ACHN (cell line): ENCODE measurements at places on chromosomes 1 and 21.

- no peak for DNase-seq
Measured at GRCh38 chr1:226690460-226690982, 48.6 kb downstream of the ITPKB start.

GRCh38 chr21:44337449-44337848 lies 1.7 kb downstream of the CFAP410 start:
- no peak for DNase-seq

GRCh38 chr1:42999308-42999707 lies 40.6 kb upstream of the SLC2A1 start:
- no peak for DNase-seq

GRCh38 chr1:225744745-225745144 lies 32.9 kb upstream of the SRP9 start:
- DNase-seq, result no peak

DNA sequence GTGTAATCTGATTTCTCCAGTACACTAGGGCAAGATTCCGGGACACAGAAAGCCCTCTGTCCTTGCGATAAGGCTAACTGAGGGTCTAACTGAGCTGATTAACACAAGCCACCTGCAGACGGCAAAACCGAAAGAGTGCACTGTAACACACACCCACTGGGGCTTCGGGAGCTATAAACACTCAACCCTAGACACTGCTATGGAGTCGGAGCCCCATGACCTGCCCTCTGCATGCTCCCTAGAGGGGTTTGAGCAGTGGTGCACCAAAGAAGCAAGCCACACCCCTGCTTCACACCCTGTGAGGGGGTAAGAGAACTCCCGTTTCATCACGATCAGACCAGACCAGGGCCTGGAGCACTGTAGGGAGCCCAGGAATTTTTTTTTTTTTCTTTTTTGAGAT lies 72.4 kb downstream of the DMRTA2 start:
- DNase-seq, result no peak

- DNase-seq, result no peak
Measured at GRCh38 chr1:76179219-76179698, 104.7 kb downstream of the ST6GALNAC3 start.

DNA sequence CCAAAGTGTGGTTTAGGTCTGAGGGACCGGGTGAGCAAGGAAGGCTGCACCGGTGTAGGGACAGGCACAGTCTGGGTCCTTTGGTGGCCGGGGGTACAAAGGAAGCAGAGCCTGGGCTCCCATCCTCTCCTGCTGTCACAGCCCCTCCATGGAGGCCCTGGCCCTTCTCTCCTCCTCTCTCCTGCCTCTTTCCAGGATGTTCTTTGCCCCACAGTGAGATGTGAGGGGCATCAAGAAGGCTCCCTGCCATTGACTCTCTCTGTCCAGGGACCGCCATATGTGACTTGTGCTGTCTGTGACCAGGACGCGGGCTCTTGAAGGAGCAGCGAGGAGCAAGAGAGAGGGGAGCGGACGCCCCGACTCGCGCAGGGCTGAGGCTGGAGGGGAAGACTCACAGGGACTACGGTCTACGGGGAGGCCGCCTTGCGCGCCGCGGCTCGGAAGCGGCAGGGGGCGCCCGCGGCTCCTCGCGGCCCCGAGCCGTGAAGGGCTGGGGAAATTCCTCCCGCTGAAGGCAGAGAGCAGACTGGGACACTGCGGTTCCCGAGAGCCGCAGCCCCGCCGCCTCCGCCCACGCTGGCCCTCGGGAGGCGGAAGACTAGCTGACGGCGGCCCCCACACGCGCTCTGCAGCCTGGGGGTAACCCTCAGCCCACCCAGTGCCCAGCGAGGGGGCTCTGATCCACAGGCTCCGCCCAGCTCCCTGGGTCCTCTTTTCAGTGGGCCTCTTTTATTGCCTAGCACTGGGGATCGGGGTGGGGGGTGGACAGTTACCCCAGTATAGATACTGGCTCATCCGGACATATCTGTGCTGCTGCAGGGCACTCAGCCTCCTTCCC lies 40.8 kb downstream of the MAB21L3 start:
- DNase-seq, result peak; percentile 71

- peak; percentile 90 for DNase-seq
Measured at GRCh38 chr1:182120411-182121258, 59.1 kb upstream of the ZNF648 start.

- DNase-seq, result peak; percentile 83
Measured at GRCh38 chr1:163035446-163036249, 33.5 kb upstream of the RGS4 start.

DNA sequence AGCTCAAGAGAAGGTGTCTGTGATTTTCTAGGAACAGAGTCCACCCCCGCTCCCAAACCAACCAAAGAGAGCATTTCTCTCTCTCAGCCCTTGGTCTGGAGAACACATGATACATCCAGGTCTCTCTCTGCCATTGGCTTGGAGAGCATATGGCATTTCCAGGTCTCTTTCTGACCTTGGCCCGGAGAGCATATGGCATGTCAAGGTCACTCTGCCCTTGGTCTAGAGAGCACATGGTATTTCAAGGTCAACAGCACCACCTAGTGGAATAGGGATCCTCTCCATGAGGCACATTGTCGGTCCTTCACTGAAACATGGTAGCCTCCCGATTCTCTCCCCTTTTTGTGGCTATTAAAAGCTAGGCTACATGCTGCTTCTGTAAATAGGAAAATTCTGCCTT lies 437.7 kb upstream of the OLFM3 start:
- peak; percentile 22 for DNase-seq

DNA sequence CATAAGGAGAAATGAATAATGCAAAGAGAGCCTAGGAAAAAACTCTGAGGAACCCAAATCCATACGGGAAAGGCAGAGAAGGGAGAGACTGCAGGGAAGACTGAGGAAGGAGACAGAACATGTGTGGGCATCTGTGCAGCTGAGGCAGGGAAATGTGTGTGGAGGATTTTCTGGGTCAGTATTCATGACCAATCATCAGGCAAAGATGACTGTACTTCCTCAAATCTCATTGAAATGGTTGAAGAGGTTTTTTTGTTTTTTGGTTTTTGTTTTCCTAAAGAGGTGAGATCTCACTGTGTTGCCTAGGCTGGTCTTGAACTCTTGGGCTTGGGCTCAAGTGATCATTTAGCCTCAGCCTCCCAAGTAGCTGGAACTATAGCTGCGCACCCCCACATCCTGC lies 15.7 kb downstream of the DIP2A start:
- DNase-seq, result no peak

DNA sequence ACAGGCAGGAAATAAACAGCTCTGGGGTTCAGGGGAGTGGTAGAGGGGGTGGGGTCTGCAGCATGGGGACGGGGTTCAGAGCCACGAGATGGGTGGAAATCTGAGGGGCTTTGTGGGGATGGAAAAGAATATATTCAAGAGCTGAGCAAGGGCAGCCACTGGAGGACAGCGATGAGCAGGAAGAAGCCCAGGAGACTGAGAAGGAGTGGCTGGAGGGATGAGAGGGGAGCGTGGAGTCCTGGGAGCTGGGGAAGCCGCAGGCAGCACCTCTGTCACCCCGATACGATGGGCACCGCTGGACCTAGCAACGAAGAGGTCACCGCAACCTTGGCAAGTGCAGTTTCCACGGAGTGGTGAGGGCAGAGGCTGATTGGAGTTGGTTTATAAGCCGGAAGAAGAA lies 10.0 kb upstream of the KCNAB2 start:
- no peak for DNase-seq

GRCh38 chr1:27152829-27153548 lies 1.9 kb downstream of the SLC9A1 start:
- DNase-seq, result no peak

DNA sequence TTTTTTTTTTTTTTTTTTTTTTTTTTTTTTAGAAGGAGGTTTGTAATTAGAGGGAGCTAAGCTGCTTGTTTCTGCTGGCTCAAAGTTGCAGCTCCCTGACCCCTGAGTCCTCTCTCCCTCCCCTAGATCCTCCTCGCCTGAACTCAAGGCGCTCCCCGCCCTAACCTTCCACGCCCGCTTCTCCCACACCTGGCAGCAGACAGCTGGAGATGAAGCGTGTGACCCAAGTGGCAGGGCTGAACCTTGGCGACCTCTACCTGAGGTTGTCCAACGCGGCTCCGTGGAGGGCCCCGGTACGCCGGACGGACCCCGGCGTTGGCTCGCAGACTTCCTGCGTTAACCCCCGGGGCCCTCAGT lies 795 bp downstream of the NGF start:
- no peak for DNase-seq

- DNase-seq, result peak; percentile 70
Measured at GRCh38 chr21:36428761-36429432, 43.7 kb downstream of the CHAF1B start.

DNA sequence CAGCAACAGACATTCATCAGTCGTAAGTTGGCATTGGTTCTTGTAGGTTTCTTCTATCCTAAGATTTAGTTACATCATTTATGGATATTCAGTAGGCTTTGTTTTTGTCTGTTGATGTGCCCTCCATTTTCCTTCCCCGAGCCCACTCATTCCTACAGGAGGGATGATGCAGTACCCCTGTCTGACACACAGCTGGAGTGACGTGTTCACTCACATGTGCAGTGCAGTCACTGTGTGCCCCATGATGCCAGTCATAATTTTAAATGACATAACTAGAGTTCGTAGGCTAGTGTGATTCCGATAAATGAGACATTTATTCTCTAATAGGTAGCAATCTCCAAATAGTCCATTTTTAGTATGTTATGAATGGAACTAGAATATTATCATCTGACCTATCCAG lies 438.4 kb downstream of the DSCAM start:
- DNase-seq, result no peak

GRCh38 chr1:114510274-114511031 lies 550 bp downstream of the TRIM33 start:
- DNase-seq, result peak; percentile 39

DNA sequence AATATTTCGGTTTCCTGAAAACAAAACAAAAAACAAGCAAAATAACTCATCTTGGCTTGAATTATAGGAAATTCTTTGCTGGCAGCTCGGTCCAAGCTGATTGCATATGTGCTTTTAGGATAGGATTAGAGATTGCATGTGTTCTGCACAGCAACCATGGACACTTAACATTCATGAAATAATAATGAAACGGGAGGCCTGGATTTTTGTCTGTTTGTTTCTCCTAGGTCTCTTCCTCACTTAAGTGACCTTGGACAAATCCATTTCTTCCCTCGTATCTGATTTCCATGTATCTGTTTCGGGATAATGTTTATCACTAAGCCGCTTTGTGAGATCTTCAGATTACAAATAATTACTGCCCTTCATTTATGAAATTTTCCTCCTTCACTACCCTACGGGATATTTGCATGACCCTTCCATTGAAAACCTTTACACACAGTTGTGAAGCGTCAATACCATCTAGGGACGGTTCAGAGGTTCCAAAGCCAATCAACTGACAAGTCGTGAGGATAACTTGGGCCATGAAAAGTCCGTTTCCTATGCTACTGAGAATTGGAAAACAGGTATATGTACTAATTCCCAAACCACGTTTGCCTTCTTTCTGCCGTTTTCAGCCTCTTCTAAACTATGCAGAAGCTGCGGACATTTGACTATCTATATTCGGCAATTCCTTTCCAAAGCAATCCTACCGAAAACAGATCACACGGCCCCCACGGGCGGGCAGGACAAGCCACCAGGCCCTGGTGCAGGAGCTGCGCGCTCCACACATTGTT lies 1.3 kb upstream of the H3-3A start:
- no peak for DNase-seq

GRCh38 chr1:93331412-93331811 lies 14.3 kb upstream of the DR1 start:
- no peak for DNase-seq

DNA sequence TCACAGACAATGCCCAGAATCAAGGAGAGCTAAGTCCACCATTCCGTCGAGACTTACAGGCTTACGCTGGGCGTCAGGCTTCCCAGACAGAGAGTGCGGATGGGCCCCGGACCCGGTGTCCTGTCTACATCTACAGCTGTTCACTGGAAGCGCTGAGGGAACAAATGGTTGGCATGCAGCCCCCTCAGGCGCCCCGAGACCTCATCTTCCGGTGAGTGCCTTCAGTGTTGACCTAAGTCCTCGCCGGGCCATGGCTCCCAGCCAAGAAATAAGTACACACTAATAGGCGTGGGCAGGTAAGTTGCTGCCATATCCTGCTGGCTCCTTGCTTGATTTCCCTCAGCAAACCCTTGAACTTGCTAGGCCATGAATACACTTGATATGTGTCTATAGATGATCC lies 26.2 kb downstream of the HYI start:
- DNase-seq, result no peak

- DNase-seq, result peak; percentile 5
Measured at GRCh38 chr21:40466893-40467483, 380.0 kb downstream of the DSCAM start.

- no peak for DNase-seq
Measured at GRCh38 chr1:112255080-112255479, 140.9 kb upstream of the CTTNBP2NL start.

GRCh38 chr1:208135354-208135753 lies 108.8 kb downstream of the PLXNA2 start:
- no peak for DNase-seq

GRCh38 chr1:94119796-94120569 lies 965 bp downstream of the ABCA4 start:
- DNase-seq, result no peak

- no peak for DNase-seq
Measured at GRCh38 chr21:40901691-40902090, 54.7 kb upstream of the DSCAM start.

- no peak for DNase-seq
Measured at GRCh38 chr1:110043016-110043415, 8.6 kb downstream of the STRIP1 start.

DNA sequence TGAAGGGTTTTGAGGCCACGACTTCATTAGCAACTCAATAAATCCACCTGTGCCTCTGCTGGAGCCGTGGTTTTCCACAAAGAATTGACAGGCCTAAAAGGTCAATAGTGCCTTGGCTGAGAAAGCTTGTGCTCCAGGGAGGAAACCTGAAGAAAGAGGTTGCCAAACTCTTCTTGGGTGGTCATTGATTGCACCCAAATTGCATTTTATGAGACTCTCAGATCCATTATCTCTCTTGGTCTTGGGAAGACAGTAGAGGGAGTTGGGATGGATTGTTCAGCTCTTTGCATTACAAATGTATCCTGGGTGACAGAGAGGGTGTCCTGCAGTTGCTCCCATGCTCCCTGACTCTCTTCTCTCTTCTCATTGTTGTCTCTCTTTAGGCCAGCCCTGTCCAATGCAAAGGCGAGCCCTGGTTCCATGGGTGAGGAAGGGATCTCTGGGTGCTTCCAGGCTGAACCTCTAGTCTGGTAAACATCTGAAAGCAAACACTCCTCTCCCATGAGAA lies 46.1 kb upstream of the HTR1D start:
- no peak for DNase-seq

DNA sequence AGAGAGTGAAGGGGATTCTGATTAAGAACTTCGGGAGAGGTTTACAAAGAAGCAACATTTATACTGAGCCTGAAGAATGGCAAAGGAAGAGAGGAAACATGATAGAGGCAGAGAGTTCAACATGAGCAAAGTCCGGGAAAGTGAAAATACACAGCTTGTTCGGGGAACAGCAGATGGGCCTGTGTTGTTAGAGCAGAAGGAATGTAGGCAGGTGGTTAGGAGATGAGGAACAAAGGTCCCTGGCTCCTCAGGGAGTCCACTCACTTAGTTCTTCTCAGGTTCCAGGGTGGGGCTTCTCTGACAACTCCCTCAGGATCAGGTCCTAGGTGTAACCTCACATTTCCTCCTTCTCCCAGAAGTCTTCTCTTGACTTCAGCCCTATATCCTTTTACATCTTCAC lies 5.1 kb upstream of the ZNF326 start:
- no peak for DNase-seq
